ENCODE measurements at places on chromosomes 11 and 22.
A peak's percentile ranks its signal among the peaks of the same experiment; 100 is the strongest.

- DNase-seq, result no peak
Measured at GRCh38 chr11:134524201-134524600, 112.2 kb upstream of the B3GAT1 start.

GRCh38 chr11:134599299-134599771, 187.3 kb upstream of the B3GAT1 start:
- DNase-seq, result no peak

DNA sequence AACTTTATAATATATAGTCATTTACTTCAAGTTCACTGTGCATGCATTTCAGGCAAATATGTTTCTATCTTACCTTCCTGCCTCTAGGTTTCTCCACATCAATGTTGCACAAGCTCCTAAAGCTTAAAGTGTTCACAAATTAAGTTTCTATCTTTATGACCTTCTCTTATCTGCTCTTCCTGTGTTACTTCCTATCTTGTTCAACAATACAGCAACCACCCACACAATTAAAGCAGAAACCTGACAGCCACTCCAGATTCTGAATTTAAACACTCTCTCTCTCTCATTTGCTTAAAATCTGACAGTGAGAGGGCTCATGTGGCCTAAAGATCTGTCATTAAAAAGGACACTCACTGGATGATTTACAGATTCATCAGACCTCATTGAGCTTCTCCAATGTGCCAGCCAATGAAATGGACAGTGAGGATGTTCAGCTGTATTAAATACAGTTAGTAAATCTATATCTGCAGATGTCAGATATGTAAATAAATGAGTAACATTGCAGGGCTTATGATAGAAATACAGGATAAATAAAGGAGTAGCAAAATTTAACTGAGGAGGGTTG, 10.9 kb downstream of the PDGFD start:
- DNase-seq, result no peak

- DNase-seq, result no peak
Measured at GRCh38 chr22:20246368-20247009, 21.6 kb downstream of the RTN4R start.

DNA sequence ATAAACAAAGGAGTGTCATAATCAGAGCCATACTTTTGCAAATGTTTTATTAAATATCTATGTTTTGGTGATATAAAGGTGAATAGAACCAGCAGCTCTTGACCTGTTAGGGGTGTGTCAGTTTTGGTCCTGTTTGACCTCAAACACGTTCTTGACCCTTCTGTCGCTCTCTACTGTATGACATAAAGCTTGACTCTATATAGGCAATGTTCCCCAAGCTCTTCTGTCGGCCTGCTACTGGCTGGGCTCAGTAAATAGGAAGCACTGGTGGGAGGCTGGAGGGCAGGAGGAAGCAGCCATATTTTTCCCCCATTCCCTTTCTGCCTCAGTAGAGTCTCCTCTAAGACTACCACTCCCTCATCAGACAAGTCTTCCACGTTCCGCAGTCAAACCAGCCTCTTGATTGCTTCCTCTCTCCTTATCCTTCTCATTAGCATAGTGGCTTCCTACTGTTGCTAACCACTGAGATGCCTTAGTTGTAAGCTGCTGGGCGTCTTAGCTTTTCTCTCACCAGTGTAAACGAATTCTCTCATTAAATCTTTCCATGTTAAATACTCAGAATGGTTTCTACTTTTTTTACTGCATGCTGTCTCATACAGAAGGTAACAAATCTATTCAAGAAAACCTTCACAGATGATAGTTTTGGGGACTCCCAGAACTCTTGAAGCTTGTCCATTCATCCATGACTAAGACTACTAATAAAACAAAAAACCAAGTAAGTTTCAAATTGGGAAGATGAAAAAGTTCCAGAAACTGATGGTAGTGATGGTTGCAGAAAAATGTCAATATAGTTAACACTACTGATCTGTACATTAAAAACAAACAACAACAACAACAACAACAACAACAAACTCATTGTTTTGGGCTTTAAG, 3.3 kb downstream of the NPAT start:
- no peak for DNase-seq

DNA sequence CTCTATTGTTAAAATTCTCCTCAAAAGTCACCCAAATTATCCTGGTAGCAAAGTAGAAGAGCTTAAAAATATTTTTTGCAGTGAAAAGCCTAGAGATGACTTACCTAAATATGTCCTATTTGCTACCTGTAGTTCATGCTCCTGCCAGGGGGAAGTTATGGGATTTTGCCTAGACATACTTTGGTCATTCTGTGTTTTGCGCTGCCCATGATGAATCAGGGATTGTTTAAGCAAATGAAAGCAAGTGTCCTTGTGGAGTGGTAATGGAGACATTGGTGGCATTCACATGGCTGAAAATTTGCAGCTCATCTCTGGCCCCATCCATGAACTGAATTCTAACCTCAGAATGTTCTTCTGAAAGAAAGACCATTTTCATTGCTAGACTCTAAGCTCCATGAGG, 14.6 kb upstream of the SESN3 start:
- no peak for DNase-seq

DNA sequence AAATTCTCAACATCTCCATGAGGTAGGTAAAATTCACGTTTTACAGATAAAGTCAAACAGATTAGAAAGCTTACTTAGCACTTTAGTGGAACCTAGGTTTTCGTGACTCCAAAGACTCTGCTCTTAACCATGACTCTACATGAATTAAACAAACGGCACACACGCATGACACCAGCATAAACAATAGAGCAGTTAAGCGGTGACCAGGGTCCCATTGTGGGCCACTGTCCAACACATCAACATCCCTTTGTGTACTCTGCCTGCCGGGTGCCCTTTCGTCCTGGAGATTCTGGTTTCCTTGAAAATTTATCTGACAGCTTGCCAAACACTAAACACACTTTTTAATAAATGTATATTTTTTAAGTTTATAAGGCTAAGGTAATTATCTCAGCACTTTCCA, 941.7 kb downstream of the OPCML start:
- no peak for DNase-seq

- no peak for DNase-seq
Measured at GRCh38 chr22:37184380-37184755, 3.7 kb downstream of the C1QTNF6 start.

DNA sequence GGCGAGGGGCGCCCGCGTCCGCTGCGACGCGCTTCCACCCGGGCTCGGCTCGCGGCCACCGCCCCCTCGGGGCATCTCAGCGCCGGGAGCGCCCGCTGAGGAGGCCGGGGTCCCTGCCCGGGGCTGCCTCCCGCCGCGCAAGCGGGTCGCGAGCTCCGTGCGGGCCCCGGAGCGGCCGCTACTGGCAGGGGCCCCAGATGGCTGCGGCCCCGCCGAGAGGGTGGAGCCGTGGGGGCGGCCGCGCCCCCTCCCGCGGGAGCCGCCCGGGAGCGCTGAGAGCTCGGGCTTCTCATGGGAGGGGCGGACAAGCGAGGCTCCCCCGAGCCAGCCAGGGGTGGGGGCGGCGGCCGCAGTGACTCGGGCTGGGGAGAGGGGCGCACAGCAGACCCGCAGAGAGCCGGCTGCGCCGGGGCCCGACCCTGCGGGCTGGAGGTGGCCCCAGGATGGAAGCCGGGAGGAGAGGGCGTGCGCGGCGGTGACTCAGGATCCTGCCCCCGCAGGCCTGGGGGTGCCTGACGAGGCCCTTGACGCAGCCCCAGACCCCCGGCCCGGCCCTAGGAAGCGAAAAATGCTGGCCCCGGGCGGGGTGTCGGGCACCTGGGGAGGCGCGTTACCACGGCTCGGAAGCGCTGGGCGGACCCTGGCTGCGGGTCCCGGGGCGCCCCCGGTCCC, 603 bp upstream of the ZFTA start:
- peak; percentile 24 for DNase-seq

DNA sequence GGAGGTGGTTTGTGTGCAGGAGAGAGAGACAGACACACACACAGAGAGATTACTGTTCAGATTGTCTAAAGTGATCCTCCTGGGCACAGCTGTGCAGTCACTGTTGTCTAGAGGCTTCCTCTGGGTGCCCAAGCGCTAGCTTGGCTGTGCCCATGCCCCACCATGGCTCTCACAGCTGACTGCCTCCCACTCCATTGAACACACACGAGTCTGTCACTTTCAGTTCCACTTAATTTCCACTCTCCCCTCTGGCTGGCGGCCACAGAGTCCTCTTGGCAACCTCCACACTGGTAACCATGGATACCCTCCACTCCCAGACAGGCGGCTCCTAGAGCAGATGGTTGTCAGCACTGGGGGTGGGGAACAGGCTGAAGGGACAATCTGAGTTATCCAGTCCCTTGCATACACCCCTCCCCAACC, 29.1 kb downstream of the MAP6 start:
- peak; percentile 77 for DNase-seq

DNA sequence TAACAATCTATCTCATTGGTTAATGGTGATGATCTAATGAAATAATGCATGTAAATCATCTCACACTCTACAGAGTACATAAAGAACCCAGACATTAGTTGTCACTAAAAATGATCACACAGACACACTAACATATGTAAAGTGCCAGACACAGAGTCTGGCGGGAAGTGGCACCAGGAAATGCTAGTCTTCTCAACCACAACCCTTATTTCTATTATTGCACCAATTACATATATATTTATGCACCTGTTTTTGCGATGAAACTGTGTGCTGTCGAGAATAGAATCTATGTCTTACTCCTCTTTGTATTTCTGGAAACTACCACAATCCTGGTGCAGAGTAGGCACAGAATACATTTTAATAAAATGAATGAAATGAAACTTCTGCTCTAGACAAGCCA, 25.9 kb upstream of the POU2AF3 start:
- no peak for DNase-seq

GRCh38 chr11:129846508-129847335, 31.1 kb downstream of the TMEM45B start:
- DNase-seq, result peak; percentile 97

GRCh38 chr22:27715106-27715505, 86.5 kb downstream of the MN1 start:
- DNase-seq, result peak; percentile 5

Data from choroid plexus epithelial cell (primary cell).